ENCODE measurements at places on chromosomes 2 and 18. TPM values are rescaled to one million over a fixed set of nuclear protein-coding genes. Genes with fewer than 3 reads are reported as not detected.

Gene ALPP
- total RNA-seq, result not detected

DNA sequence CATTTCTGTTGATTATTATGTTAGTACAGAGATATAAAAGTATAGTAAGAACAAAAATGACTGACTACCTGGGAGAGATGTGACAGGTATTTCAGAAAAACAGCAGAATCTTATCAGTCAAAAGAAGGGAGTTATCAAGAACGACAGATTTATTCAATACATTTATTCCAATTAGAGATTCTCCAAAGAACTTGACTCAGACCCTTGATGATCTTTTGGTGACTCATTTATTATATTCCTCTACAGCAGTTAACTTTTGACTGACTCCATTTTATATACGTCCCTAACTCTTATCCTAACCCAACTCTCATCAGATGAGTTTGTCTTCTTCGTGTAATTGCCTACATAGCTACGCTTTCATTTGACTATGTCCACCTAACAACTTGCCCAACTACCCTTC, 91.1 kb downstream of the C2orf74 start:
- peak; percentile 21 for DNase-seq

GRCh38 chr18:13211534-13211933, 7.0 kb upstream of the LDLRAD4 start:
- no peak for DNase-seq

- DNase-seq, result no peak
These were observed 24.3 kb downstream of the WDSUB1 start for GRCh38 chr2:159262226-159262625.

GRCh38 chr18:1002653-1003178, 98.0 kb downstream of the ADCYAP1 start:
- peak; percentile 23 for DNase-seq

DNA sequence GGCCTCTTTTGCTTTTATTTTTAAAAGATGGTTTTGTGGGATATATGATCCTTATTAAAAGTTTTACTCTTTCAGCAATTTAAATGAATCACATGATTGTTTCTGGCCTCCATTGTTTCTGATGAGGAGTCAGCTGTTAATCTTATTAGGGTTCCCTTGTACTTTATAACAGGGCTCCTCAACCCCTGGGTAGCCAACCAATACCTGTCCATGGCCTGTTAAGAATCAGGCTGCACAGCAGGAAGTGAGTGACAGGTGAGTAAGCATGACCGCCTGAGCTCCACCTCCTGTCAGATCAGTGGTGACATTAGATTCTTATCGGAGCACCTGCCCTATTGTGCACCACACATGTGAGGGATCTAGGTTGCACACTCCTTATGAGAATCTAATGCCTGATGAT, 45.1 kb upstream of the FAM98A start:
- DNase-seq, result no peak
